ENCODE measurements at places on chromosomes 5 and 9.

GRCh38 chr5:61823781-61824180, 482.2 kb upstream of the KIF2A start:
- no peak for DNase-seq

GRCh38 chr9:134970719-134971118, 53.0 kb upstream of the FCN1 start:
- DNase-seq: no peak

- no peak for DNase-seq
Measured at GRCh38 chr5:157454273-157454672, 5.7 kb upstream of the NIPAL4 start.

- no peak for DNase-seq
Measured at GRCh38 chr5:101174981-101175380, 271.9 kb upstream of the ST8SIA4 start.

GRCh38 chr5:178288401-178289368, 56.1 kb upstream of the PHYKPL start:
- DNase-seq: no peak

GRCh38 chr9:127168756-127169574, 46.5 kb upstream of the ANGPTL2 start:
- no peak for DNase-seq

Measured in NCI-H1092 (cell line).